ENCODE measurements at places on chromosomes 4 and X.

DNA sequence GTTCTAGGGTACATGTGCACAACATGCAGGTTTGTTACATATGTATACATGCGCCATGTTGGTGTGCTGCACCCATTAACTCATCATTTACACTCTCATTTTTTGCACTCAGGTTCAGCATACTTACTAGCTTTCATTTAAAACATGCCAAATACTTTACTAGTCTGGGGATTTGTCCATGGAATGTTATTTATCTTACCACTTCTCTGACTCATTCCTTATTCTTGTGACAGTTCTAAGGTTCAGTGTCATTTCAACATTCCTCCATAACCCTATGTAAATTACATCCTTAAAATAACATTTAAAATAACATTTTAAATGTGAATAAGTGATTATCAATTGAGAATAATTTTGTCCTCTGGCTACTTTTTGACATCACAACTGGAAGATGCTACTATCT is 19.5 kb upstream of the SYTL5 start:
- no peak overlapping the region for H3K4me3 ChIP-seq
- no peak overlapping the region for H3K27ac ChIP-seq
- DNase-seq = no peak
- no peaks in the 10 kb centered on the region for H3K27me3 ChIP-seq

DNA sequence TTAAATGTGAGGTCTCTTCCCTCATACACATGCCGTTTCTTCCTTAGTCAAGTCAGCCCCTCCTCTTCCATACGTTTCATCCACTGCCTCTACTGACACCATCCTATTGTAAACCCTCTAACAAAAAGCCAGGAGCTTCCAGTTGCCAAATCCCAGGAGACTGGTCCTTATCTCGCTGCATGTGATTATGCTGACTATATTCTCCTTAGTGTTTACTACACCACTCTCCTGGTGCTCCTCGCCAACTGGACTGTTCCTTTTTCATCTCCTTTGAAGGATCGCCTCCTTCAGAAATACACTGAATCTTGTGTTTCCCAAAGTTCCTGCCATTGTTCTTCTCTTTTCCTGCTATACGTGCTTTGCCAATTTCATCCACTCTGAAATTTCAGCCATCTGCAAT is 27.7 kb downstream of the MAML3 start:
- H3K27me3 ChIP-seq = no peaks in the 10 kb centered on the region
- DNase-seq = no peak
- H3K27ac ChIP-seq = no peak overlapping the region
- no peaks in the 10 kb centered on the region for H3K36me3 ChIP-seq
- H3K4me1 ChIP-seq = no peaks in the 10 kb centered on the region

DNA sequence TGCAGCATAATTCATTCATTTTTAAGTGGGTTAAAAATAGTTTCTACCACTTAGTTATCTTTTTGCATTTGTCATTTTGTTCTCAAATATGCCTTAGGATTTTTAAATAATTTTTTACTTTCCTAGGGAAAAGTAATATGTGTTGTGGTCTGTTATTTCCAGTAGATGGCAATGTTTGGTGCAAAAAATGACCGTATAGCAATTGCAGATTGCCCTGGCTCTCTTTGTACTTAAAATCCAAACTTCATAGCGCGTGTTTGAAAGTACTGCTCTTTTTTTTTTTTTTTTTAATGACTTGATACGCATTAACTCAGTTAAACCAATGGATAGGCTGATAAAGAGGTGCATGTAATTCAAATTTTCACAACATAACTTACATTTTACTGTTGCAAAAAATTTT is 74.4 kb upstream of the RBMX start:
- H3K27me3 ChIP-seq = no peaks in the 10 kb centered on the region
- no peak overlapping the region for H3K27ac ChIP-seq
- H3K4me3 ChIP-seq = no peak overlapping the region
- no peaks in the 10 kb centered on the region for H3K4me1 ChIP-seq

- peak; percentile 55 for DNase-seq
- peak overlapping the region; percentile 91 for H3K4me3 ChIP-seq
- peaks cover 16% of the 10 kb centered on the region for H3K4me1 ChIP-seq
- H3K36me3 ChIP-seq = peaks cover 2% of the 10 kb centered on the region
- peak overlapping the region; percentile 78 for H3K27ac ChIP-seq
- no peaks in the 10 kb centered on the region for H3K27me3 ChIP-seq
Observed at GRCh38 chr4:15004739-15005301, 2.5 kb downstream of the CPEB2 start.

DNA sequence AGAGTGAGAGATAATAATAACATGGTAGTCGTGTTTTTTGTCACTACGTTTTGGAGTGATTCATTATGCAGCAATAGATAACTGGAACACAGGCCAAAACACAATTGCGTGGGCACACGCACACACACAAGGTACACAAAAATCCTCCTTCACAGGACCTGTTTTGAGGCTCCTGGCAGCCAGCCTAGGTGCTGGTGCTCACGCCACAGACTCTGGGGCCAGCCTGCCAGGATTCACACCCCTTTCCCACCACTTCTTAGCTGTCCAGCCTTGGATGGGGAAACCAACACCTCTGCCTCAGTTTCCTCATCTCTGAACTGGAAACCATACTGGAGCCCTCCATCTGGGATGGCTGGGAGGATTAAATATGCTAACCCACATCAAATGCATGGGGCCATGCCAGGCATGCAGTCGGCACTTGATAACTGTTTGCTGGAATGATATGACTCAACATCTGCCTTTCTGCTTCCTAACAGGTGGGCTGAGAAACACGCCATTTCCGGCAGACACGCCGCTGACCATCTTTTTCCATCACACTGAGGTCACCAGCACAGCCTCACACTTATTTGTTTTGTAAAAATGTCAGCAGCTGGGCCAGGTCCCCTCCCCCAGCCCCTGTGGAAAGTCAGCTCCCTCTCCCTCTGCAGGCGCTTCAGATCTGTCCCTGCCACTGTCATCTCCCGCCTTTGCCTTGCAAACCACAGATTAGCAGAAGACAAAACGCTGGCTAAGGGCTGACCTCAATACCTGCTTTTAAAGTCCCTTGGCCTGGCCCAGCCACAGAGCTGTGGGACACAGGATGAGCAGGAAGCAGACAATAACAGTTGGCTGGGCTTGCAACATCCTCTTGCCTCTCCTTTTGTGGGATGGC is 237.5 kb downstream of the BCOR start:
- DNase-seq = peak; percentile 89
- H3K36me3 ChIP-seq = no peaks in the 10 kb centered on the region
- no peak overlapping the region for H3K27ac ChIP-seq
- peaks cover 41% of the 10 kb centered on the region for H3K4me1 ChIP-seq
- H3K27me3 ChIP-seq = no peaks in the 10 kb centered on the region

- DNase-seq = no peak
- no peak overlapping the region for H3K27ac ChIP-seq
- no peaks in the 10 kb centered on the region for H3K27me3 ChIP-seq
- no peaks in the 10 kb centered on the region for H3K36me3 ChIP-seq
- H3K4me1 ChIP-seq = peaks cover 19% of the 10 kb centered on the region
- H3K4me3 ChIP-seq = no peak overlapping the region
Observed at GRCh38 chr4:41992967-41993857, 2.9 kb downstream of the SLC30A9 start.

GRCh38 chr4:168164915-168165548 is 72.7 kb downstream of the ANXA10 start:
- H3K36me3 ChIP-seq = no peaks in the 10 kb centered on the region
- H3K27me3 ChIP-seq = no peaks in the 10 kb centered on the region
- no peaks in the 10 kb centered on the region for H3K4me1 ChIP-seq
- no peak overlapping the region for H3K4me3 ChIP-seq
- no peak overlapping the region for H3K27ac ChIP-seq
- no peak for DNase-seq

DNA sequence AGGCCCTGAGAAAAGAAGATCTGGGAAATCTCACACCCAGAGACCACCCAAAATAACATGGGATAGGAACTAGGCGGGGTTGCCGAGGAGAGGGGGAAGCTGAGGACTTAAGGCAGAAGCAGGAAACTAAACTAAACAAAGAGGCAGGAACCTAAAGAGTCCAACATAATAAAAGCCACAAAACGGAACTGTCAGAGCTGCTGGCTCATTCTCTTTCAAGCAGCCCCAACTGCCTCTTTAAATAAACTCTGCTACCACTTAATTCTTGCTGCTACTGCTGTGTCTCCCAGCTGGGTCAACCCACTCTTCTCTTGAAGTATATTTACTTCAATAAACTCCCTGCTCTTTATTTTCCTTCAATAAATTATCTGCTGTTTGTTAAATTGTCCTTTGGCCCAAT is 44.5 kb downstream of the MAGEB16 start:
- DNase-seq = peak; percentile 87
- H3K36me3 ChIP-seq = no peaks in the 10 kb centered on the region
- peaks cover 15% of the 10 kb centered on the region for H3K4me1 ChIP-seq
- peak overlapping the region; percentile 44 for H3K4me3 ChIP-seq
- peak overlapping the region; percentile 58 for H3K27ac ChIP-seq

GRCh38 chr4:115233600-115233999 is 120.2 kb upstream of the NDST4 start:
- peaks cover 22% of the 10 kb centered on the region for H3K4me1 ChIP-seq
- no peak overlapping the region for H3K27ac ChIP-seq
- H3K4me3 ChIP-seq = no peak overlapping the region
- DNase-seq = peak; percentile 29
- no peaks in the 10 kb centered on the region for H3K36me3 ChIP-seq

DNA sequence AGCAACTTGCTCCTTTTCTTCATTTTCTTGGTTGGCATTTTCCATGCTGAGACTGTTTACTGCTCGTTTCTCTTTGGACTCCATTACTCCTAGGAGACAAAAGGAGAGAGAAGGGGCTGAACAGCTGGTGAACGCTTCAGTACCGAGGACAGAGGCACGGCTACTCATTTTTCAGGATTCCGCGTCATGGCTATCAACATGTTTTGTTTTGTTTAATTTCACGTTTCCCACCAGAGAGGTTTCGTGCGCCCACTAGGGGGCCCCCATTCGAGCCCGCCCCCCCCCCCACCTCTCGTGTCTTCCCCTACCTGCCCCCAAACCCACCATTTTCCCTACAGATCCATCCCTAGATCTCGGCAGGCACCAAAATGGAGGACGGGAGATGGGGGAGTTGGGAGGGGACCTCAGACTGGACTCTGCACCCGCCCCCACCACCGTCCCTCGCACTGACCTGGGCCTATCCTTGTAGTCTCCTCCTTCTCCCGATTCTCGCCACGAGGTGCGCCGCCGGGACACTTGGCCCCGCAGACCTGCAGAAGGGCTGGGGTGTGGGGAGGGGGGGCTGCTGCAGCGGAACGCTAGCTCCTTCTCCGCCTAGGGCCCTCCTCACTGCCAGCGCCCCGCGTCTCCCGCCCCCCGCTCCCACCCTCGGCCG is 653 bp downstream of the BEX1 start:
- peak; percentile 25 for DNase-seq
- no peaks in the 10 kb centered on the region for H3K4me1 ChIP-seq
- H3K4me3 ChIP-seq = peak overlapping the region; percentile 61
- H3K27me3 ChIP-seq = peaks cover 2% of the 10 kb centered on the region
- H3K27ac ChIP-seq = no peak overlapping the region
- no peaks in the 10 kb centered on the region for H3K36me3 ChIP-seq

- peaks cover 9% of the 10 kb centered on the region for H3K4me1 ChIP-seq
- peak overlapping the region; percentile 72 for H3K27ac ChIP-seq
- H3K27me3 ChIP-seq = peaks cover 9% of the 10 kb centered on the region
- DNase-seq = peak; percentile 76
- H3K36me3 ChIP-seq = no peaks in the 10 kb centered on the region
Observed at GRCh38 chr4:80462621-80463091, 127.1 kb downstream of the CFAP299 start.

DNA sequence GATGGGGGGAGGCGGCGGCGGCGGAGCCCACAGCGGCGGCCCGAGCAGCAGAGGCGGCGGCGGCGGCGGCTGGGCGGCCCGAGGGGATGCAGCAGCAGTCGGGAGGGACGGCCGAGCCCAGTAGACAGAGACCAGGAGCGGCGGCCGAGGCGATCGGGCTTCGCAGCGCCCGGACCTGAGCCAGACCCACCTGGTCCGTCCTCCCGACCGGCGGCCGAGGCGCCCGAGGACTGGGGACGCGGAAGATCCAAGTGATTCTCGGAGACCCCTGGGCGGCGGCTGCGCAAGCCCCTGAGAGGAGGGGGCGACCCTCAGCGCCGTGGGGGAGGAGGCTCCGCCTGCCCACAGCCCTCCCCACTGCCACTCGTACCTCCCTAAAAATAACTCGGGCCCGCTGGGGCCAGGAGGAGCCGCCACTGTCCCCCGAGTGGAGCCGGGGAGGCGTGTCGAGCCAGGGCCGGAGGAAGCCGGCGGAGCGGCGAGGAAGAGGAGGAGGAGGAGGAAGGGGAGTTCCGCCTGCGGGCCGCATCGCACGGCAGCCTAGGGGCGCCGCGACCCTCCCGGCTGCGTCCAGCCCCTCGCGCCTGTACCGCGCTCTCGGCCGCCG is 608 bp downstream of the RAPGEF2 start:
- peak; percentile 57 for DNase-seq
- peak overlapping the region; percentile 90 for H3K4me3 ChIP-seq
- H3K4me1 ChIP-seq = peaks cover 17% of the 10 kb centered on the region
- peak overlapping the region; percentile 94 for H3K27ac ChIP-seq

- no peak overlapping the region for H3K27ac ChIP-seq
- H3K27me3 ChIP-seq = peaks cover 6% of the 10 kb centered on the region
Observed at GRCh38 chrX:153639177-153640044, 7.6 kb upstream of the DUSP9 start.

DNA sequence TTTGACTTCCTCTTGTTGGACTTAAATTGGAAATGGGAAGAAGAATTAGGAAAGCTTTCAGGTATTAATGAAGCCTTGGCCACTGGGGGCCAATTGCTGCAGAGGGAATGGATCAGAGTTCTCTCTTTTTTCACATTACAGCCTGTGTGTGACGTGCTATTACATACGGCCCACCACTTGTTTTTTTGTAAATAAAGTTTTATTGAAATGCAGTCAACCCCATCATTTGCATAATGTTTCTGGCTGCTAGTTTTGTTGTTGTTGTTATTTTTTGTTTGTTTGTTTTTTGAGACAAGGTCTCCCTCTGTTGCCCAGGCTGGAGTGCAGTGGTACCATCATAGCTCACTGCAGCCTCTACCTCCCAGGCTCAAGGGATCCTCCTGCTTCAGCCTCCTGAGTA is 98.4 kb downstream of the ASMT start:
- no peak overlapping the region for H3K4me3 ChIP-seq
- DNase-seq = no peak
- no peaks in the 10 kb centered on the region for H3K36me3 ChIP-seq
- no peaks in the 10 kb centered on the region for H3K4me1 ChIP-seq

- H3K27ac ChIP-seq = no peak overlapping the region
- no peaks in the 10 kb centered on the region for H3K36me3 ChIP-seq
Observed at GRCh38 chrX:17456526-17456925, 81.5 kb downstream of the NHS start.

DNA sequence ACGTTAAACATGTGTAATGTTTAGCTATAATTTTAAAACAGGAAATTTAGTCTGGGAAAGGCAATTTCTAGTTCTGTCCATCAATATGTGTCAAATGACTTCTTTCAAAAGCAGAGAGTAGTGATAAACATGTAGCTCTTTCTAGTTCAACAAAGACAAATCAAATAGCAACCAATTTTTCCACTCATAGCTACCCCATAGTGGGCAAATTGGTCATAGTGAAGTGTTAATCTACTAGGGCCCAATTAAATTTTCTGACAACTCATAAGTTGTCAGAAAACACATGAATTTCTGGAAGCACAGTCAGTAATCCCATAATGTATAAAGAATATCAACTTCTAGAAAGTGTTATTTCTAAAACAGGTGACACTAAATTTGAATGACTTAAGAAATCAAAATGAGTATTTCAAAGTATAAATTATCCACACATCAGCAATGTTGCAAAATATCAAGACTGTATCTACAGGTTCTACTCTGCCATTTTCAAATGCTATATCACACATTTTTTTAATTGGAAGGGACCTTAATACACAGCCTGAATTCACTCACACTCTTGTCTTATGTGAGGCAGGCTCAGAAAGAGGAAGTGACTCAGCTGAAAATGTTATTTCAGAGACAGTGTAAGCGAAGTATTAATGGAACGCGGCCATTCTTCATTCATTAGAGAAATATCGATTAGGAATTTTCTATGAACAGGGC is 7.7 kb downstream of the OCIAD2 start:
- H3K27me3 ChIP-seq = no peaks in the 10 kb centered on the region
- H3K36me3 ChIP-seq = peaks cover 32% of the 10 kb centered on the region
- H3K4me1 ChIP-seq = peaks cover 23% of the 10 kb centered on the region
- peak overlapping the region; percentile 24 for H3K4me3 ChIP-seq
